ENCODE measurements at places on chromosomes 6 and 20. TPM values are rescaled to one million over a fixed set of nuclear protein-coding genes. Genes with fewer than 3 reads are reported as not detected.

- H3K36me3 ChIP-seq, result no peaks in the 10 kb centered on the region
- no peaks in the 10 kb centered on the region for H3K27me3 ChIP-seq
- DNase-seq, result no peak
- no peak overlapping the region for H3K4me3 ChIP-seq
- H3K4me1 ChIP-seq, result peaks cover 53% of the 10 kb centered on the region
Measured at GRCh38 chr6:37988696-37989095, 169.2 kb downstream of the ZFAND3 start.

DNA sequence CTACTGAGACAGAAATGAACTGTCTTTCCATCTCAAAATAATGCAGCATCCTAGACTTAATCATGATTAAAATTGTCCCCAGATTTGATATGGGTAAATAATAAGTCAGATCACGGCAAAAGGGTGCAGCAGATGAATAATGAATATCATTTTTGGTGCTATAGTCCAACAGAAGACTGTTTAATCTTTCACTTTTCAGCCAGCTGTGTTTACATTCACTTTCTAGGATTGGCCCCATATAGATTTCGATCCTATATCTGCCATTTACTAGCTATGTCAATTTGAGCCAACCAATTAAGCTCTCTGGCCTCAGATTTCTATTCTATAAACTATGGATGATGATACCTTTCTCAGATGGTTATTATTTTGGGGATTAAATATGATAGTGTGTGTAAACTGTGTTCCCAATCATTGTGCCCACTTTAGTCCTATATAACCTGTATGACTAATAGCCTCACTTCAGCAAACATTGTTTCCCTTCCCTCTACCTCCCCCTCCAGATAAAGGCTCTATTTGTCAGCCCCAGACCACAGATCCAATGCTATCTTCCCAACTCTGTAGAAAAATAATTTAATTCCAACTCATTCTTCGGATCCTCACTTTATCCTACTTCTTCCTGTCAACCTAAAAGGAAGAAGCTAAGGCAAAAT lies 53.6 kb upstream of the NT5E start:
- DNase-seq, result no peak
- H3K4me1 ChIP-seq, result no peaks in the 10 kb centered on the region
- no peaks in the 10 kb centered on the region for H3K27me3 ChIP-seq

TREM1 gene
- not detected for total RNA-seq

FAM209B gene
- 1.2 TPM for total RNA-seq

PBX2 gene
- 91.9 TPM for total RNA-seq

- no peak for DNase-seq
- no peaks in the 10 kb centered on the region for H3K27me3 ChIP-seq
- H3K27ac ChIP-seq, result peak overlapping the region; percentile 88
- peak overlapping the region; percentile 40 for H3K4me3 ChIP-seq
- H3K36me3 ChIP-seq, result peaks cover 27% of the 10 kb centered on the region
Measured at GRCh38 chr6:139152088-139152891, 17.4 kb downstream of the HECA start.

DNA sequence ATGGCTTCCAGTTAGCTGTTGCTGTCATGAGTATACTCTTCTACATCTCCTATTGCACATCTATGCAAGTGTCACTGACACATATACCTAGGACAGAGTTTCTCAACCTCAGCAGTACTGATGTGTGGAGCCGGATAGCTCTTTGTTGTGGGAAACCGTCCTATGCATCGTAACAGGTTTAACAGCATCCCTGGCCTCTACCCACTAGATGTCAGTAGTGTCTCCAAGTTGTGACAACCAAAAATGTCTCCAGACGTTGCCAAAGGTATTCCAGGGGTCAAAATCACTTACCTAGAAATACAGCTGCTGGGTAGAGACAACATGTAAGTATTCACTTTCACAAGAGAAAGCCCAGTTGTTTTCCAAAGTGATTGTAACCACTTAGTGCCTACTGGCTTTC lies 637.6 kb downstream of the RNF144B start:
- H3K27me3 ChIP-seq, result no peaks in the 10 kb centered on the region
- no peaks in the 10 kb centered on the region for H3K4me1 ChIP-seq
- no peak overlapping the region for H3K4me3 ChIP-seq

DNA sequence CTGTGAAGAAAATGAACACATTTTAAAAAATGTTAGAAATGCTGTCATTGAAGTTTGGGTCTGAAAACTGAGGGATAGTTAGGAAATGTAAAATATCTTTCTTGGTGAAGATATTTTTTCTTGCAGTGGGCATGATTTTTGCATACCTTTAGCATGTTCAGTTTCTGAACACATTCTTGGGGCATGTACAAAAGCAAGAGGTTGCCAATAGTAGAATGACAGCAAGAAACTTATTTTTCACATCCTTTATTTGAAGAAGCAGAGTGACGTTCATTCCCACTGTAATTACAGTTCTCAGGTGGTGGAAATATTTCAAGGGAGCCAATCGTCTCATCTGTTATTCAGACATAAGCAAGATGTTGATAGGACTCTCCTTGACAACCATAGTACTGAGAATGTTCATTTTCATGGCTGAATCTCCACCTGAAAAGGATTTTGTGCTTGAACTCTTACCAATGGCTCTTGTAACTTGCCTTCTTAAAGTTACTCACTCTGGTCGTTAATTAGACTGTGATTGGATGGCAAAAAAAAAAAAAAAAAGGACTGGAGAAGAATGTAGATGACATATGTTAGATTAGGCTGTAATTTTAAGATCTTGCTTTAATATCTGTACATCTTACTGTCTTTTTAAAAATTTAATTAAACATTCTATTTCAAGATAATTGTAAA lies 74.4 kb downstream of the DOK5 start:
- H3K4me1 ChIP-seq, result peaks cover 11% of the 10 kb centered on the region
- H3K4me3 ChIP-seq, result no peak overlapping the region
- DNase-seq, result no peak
- no peaks in the 10 kb centered on the region for H3K36me3 ChIP-seq

DNA sequence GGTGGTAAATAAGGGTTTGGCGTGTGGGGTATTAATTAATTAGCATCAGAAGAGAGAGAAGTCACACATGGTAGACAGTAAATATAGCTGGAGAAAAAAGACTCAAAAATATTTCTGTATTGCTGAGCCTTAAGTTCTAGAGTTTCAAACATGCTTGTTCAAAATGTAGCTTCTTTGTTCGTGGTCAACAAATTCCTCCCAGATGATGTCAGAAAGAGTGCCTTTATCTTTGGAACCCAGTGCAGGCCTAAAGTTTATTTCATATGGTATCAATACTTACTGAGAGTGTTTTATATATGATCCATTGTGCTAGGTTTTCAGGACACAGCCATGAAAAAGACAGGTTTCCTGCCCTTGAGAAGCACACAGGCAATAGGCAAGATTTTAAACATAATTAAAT lies 18.3 kb downstream of the MARCKS start:
- H3K27me3 ChIP-seq, result peaks cover 32% of the 10 kb centered on the region
- no peak overlapping the region for H3K27ac ChIP-seq
- H3K4me3 ChIP-seq, result no peak overlapping the region
- H3K4me1 ChIP-seq, result peaks cover 6% of the 10 kb centered on the region
- no peak for DNase-seq
